ENCODE measurements at places on chromosomes 2 and 18.
A peak's percentile ranks its signal among the peaks of the same experiment; 100 is the strongest.

GRCh38 chr18:58666176-58666575 lies 5.1 kb upstream of the MALT1 start:
- no peak for DNase-seq

DNA sequence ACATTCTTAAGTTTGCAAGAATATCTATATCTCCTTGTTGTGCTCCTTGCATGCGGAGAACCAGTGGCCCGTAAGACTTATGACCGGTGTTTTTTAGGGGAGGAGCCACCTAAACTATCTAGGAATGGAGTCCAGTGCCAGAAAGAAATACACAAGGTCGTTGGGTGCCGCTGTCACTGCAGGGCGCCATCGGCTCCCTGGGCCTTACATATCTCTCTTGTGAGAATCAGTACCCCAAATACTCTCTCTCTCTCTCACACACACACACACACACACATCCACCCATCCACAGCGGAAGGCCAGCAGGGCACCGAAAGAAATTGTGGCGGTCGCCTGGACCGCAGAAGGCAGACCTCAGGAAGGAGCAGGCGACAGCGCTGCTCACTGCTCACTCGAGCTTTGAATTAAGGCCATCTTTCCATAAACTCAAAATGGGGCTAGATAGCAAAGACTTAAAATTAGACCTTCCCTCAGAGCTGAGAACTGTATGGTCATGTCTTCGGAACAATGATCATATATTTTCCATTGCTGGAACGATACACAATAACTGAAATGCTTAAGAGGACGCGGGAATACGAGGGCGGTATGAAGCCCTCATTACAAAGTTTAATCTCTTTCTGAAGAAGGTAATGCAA lies 10.4 kb downstream of the NR4A2 start:
- DNase-seq: no peak

DNA sequence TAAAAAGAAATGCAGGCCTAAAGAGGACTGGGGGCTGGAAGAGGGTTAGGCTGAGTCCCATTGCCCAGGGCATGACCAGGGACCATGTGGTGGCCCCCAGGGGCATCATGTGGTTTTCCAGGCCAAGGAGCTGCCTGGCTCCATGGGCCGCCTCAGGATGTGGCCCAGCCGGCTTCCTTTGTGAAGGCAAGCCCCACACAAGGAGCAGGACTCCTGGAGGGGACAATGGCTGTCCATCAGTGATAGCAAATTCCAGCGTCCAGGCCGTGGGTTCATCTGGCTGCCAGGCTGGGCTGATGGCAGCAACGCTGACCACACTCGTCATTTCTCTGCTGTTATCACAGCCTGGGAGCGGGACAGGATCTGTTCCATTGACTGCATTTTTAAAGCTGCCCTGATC lies 82.5 kb downstream of the GBX2 start:
- DNase-seq: no peak

DNA sequence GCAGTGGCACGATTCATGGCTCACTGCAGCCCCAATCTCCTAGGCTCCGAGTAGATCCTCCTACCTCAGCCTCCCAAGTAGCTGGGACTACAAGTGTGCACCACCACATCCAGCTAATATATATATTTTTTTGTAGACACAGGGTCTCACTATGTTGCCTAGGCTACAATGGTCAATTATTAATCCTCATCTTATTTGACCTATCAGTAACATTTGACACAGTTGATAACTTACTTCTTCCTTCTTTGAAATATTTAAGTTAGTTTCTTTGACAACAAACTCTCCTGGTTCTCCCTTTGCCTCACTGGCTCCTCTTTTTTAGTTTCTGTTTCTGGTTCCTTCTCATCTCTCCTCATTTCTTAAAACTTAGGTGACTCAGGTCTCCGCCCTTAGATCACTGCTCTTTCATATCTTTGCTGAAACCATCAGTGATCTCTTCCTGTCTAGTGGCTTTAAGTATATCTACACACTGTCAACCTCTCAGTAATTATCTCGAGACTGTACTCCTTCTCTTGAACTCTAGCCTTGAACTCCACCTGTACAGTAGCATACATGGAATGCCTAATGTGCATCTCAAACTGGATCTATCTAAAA lies 11.5 kb downstream of the PGAP1 start:
- no peak for DNase-seq

DNA sequence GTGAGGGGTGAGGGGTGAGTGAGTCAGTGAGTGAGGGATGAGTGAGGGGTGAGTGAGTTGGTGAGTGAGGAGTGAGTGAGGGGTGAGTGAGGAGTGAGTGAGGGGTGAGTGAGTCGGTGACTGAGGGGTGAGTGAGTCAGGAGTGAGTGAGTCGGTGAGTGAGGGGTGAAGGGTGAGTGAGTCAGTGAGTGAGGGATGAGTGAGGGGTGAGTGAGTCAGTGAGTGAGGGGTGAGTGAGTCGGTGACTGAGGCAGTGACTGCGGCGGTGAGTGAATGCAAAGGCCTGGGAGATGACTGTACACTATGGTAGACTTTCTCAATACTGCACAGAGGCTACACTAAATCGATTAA lies 16.6 kb downstream of the THAP4 start:
- DNase-seq: peak; percentile 14

DNA sequence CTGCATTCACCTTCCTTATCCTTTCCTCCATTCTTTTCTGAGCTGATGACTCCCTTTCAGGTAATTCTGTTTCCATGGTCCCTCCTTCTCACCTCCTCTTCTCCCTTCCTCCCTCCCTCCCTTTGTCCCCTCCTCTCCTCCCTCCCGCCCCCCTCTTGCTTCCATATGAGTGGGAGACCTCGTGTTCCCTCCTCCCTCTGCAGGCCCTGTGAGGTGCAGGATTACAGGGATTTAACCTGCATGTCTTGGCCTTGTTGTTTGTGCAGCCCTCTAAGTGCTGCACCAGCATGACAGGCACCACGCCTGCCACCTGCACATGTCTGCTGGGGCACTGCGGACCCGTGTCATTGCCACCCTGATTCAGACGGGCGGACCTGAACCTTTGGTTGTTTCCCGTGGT lies 103.1 kb downstream of the SNTG2 start:
- no peak for DNase-seq

DNA sequence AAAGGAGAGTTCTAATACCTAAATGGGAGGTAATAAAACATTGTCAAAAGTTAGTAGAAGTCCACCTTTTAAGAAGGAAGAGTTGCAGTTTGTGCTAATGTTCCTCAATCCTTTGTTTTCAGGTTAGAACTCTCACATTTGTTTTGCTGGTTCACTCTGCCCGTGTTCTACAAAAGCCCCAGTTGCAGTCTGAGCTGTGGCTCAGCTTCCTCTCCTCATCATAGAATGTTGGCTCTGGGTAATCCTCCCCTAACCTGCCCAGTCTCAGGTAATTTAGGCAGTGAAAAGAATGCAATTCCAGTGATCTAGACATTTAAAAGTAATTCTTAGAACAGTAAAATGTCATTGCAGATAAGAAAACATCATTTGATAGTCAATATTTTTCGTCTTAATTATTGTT lies 1410.4 kb upstream of the ZEB2 start:
- no peak for DNase-seq

- no peak for DNase-seq
These were observed 217.9 kb upstream of the RND3 start for GRCh38 chr2:150705357-150705756.

- DNase-seq: no peak
These were observed 30.7 kb upstream of the STEAP3 start for GRCh38 chr2:119192893-119193292.

- DNase-seq: no peak
These were observed 26.8 kb downstream of the SULT1C2 start for GRCh38 chr2:108315444-108315934.

DNA sequence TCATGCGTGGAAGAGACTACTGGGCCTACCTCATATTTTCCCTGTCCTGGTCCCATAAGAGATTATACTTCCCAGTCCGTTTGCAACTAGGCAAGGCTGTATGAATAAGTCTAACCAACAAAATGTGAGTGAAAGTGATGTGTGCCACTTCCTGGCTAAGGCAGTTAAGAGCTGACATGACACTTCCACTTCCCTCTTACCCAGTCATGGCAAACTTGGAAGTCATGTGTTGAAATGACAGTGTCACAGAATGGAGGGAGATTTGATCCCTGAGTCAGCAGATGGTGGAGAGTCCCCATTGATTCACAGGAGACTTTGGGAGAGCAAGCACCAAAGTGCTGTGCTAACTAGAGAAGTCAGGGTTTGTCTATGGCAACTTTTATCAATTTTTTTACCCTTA lies 36.4 kb downstream of the TACR1 start:
- no peak for DNase-seq

DNA sequence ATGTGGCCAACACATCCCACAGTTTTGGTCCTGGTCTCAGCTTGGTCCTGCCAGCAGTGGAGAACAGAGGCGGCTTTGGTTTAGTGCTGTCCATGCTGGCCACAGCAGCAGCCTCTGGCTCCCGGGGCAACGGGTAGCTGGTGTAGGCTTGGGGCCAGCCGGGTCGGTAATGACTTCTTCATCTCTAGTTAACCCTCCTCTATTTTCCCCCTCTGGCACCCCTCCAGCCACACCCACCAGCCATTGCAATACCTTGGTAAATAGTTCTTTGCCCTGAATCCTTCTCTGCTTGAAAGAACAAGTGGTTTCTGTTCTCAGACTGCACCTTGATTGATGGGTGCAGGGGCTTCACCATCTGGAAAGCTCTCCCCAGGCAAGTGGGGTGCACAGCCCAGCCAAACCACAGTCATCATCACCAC lies 31.7 kb upstream of the ZNF396 start:
- DNase-seq: no peak

DNA sequence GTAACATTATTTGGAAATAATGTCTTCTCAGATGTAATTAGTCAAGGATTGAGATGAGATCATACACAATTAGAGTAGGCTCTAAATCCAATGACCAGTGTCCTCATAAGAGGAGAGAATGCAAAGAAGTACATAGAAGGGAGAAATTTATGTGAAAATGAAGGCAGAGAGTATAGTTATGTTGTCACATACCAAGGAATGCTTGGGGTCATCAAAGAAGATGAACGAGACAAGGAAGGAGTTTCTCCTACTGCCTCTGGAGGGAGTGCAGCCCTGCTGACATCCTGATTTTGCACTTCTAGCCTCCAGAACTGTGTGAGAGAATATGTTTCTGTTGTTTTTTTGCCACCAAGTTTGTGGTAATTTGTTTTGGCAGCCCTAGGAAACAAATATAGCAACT lies 100.1 kb downstream of the GALNT13 start:
- DNase-seq: no peak

GRCh38 chr2:161163440-161163839 lies 3.2 kb downstream of the TANK start:
- no peak for DNase-seq

DNA sequence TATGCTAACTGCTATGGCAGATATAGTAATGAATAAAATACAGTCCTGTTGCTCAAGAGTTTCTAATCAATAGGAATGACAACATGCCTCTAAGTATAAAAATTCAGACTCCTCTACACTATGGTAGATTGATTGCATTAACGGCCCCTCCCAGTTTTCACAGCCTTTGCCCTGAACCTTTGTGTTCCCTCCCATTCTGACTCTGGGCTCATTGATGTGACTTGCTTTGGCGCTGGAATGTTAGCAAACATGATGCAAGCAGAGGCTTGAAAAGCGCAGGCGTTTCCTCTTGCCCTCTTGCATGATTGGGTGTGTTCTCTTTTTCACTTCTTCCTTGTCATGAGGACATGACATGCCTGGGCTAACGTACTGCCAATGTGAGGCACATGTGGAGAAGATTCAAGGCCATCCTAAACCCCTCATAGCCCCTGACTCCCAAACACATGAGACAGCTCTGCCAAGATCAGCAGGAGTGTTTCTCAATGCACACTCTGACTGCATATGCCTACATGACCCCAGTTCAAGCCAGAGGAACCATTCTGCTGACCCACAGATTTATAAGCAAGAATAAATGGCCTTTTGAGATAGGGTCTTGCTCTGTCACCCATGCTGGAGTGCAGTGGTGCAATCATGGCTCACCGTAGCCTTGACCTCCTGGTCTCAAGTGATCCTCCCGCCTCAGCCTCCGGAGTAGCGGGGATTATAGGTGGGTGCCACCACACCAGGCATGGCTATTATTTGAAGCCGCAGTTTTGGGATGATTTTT lies 49.7 kb upstream of the CD28 start:
- DNase-seq: no peak

Measured in activated CD4-positive, alpha-beta T cell treated with anti-CD3 and anti-CD28 coated beads, Interleukin-2, amount 50 U/mL, for 1 hour (primary cell).